NCI-H1105 treated with DMSO at 0.1 percent for 48 hours (cell line): ENCODE measurements at places on chromosomes 2 and 18.

DNA sequence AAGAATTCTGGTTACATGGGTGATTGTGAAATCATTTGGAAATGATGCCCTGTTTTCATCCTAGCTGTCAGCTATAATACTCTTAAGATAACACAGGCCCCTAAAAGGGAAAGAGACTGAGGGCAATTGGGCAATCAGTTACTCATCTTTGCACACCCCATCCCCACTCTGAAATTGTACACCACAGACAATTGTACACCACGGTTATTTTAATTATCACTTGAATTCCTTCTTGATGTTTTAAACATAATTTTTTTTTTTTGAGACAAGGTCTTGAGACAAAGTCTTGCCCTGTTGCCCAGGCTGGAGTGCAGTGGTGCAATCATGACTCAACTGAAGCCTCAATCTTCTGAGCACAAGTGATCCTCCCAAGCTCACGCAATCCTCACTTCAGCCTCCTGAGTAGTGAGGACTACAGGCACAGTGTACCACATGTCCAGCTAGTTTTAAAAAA lies 862.4 kb upstream of the ACVR2A start:
- DNase-seq = no peak

- peak; percentile 9 for DNase-seq
Observed at GRCh38 chr2:216139884-216140283, 30.7 kb downstream of the XRCC5 start.

- DNase-seq = no peak
Observed at GRCh38 chr18:23689616-23690504, 607 bp downstream of the LAMA3 start.

DNA sequence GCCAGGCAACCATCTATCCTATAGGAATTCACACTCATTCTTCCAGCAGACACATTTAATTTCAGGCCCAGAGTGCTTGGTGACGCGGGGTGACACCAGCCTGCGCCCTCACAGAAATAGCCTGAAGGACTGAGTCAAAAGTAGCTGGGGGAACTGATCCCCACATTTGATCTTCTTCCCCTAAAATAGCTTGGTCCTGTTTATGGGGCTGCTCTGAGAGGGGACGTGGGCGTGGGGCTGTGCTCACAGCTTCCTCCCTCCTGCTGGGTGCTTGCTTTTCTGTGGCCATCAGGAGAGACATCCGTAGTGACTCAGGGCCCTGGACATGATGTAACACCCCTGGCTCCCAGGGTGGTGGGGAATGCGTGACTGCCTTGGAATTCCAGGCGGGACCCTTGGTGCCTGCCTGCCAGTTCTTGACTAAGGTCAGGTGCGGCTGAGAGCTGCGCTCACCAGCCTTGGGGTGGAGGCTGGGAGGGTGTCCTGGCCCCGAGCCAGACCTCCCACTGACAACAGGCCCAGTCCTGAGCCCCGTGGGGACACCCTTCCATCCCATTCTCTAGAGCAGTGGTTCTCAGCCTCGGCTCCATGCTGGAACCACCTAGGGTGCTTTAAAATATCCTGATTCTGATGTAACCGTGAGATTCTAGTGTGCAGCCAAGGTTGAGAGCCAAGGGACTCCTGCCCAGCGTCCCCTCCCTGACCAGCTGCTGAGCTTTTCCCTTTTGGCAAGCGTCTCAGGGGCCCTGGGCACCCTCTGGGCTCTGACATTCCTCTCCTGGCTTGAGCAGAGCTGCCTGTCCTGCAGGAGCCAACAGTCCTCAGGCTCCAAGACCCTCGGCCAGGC lies 47.4 kb upstream of the SMAD7 start:
- no peak for DNase-seq

DNA sequence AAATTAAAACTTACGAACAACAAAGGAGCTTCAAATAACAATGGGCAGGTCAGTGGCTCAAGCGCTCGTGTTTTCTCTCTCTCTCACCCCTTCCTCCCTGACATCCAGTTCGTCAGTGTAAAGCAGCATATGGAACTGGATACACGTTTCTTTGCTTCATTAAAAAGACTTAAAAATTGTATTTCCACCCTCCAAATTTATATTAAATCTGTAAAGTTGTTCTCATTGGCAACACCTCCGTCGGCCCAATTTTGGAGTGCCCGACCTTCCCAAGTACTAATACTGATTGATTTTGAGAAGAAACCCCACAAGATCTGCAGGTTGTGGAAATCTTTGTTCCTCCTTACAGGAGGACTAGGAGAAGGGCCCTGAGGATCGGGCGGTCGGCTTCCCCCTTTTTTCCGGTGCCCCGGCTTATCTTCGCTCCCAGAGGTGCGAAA lies 2.2 kb downstream of the TBR1 start:
- DNase-seq = no peak

GRCh38 chr2:24642351-24642750 lies 150.8 kb downstream of the PTRHD1 start:
- DNase-seq = peak; percentile 27

- DNase-seq = no peak
Observed at GRCh38 chr2:241933179-241933911, 63.8 kb downstream of the RTP5 start.

GRCh38 chr2:7468955-7469354 lies 551.7 kb downstream of the RNF144A start:
- no peak for DNase-seq

GRCh38 chr18:28846958-28847357 lies 670.0 kb upstream of the CDH2 start:
- DNase-seq = no peak

DNA sequence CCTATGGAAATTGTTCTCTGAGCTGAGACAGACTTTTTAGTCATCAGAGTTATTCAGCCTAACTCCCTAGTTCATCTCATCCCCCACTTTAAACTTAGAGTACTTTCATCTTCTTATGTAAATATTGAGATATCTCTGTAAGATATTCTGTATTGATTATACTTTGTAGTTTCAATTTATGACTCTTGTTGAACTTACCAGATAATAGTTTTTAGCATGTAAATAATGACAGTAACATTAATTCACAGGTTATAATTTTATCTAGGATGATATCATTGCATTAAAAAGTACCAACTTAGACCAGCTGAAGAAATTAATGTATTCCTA lies 14.8 kb upstream of the EIF2AK2 start:
- no peak for DNase-seq

GRCh38 chr18:32637226-32637625 lies 135.6 kb downstream of the KLHL14 start:
- no peak for DNase-seq

- no peak for DNase-seq
Observed at GRCh38 chr2:170247882-170248393, 70.0 kb downstream of the MYO3B start.

DNA sequence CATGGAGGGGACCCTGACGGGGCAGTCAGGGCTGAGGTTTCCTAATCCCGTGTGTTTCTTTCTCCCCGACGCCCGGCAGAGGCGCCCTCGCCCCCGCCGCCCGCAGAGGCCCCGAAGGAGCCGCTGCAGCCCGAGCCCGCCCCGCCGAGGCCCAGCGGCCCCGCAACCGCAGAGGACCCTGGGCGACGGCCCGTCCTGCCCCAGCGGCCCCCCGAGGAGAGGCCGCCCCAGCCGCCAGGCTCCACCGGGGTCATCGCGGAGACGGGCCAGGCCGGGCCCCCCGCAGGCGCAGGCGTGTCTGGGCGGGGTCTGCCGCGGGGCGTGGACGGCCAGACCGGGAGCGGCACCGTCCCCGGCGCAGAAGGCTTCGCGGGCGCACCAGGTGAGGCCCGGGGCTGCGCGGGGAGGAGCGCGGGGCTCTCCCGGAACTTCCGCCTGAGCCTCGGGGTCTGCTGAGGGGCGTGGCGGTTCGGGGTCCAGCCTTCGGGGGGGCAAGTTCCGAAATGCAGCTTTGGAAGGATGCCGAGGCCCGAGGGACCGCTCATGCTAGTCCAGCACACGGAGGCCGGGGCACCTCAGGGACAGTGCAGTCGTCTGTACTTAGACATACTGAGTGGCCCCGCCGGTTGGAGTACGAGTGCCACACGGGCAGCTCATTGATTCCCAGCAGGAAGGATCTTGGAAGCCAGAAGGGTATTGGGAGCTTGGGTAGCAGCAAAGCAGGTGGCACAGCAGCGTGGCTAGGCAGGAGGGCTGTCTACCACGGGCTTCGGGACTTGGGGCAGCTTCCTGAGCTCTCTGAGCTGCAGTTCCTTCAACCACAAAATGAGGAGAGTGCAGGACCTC lies 60.1 kb downstream of the EMILIN2 start:
- peak; percentile 22 for DNase-seq

- no peak for DNase-seq
Observed at GRCh38 chr2:199336546-199336945, 121.2 kb downstream of the SATB2 start.

- DNase-seq = no peak
Observed at GRCh38 chr2:180761224-180761623, 219.2 kb upstream of the UBE2E3 start.

DNA sequence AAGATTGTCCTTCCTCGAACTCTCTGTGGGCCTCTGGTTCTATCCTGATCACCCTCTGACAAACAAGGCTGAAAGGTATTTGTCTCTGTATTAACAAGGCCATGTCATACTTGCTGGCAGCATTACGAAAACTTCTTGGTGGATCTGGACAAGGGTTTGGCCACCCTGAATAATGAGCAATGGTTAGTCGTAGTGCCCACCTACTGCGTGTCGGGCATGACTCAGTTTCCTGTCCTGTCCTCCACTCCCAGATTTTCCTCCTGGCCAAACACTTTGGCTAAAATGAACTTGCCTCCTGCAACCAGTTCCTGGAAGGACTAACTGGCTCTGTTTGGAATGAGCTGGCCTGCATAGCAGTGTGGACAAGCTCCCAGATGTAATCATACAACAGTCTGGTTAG lies 198.5 kb upstream of the SMIM21 start:
- DNase-seq = no peak

DNA sequence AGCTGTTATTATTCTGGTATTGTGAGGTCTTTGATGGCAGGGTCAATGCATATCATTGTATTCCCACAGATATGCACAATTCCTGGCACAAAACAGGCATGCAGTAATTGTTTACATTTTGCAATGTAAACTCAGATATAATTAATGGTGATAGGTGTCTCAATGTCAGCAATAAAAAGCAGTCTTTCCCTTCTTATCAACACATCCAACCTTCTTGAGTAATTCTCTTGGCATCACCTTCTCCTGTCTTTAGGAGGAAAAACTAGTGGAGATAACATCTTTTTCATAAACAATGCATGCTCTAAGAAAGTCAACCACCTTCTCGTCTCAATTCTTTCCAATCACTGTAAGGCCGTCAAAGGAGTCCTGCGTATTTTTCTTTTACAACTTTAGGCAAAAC lies 313.3 kb upstream of the GULP1 start:
- no peak for DNase-seq

GRCh38 chr2:23606968-23607367 lies 222.0 kb downstream of the KLHL29 start:
- DNase-seq = no peak

DNA sequence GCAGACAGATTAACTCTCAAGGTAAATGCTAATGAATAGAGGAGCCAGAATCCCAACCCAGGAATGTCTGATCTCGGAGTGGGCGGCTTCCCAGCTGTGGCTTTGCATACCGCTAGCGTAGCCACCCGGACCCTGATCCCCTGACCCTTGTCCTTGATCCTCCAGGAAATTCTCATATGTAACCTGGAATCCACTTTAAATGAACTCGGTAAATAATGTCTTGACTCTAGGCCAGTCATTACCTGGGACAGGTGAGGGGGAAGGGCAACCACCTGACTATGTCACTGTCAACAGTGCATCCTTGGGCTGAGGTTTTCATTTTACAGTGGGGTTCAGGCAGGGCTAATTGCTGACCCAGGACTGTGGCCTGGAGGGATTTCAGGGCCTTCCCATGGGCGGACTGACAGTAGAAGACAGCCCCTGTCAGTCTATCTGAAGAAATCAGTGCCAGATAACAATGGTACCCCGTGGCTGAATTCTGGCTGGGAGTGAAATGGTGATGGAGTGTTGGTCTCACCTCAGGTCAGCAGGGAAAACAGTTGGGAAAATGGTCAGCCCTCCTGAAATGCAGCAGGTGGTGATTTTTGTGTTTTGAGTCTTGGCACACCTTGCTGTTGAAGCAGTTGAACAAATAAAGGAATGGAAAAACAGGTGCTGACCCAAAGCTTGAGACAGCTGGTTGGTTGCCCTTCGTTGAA lies 9.6 kb downstream of the ACKR3 start:
- DNase-seq = no peak

GRCh38 chr2:7201851-7202250 lies 284.6 kb downstream of the RNF144A start:
- DNase-seq = no peak

- no peak for DNase-seq
Observed at GRCh38 chr2:46703588-46703987, 212.0 kb downstream of the MCFD2 start.

- no peak for DNase-seq
Observed at GRCh38 chr2:127695491-127696472, 5.5 kb upstream of the SFT2D3 start.

GRCh38 chr2:9142551-9143263 lies 63.9 kb upstream of the ASAP2 start:
- peak; percentile 31 for DNase-seq

DNA sequence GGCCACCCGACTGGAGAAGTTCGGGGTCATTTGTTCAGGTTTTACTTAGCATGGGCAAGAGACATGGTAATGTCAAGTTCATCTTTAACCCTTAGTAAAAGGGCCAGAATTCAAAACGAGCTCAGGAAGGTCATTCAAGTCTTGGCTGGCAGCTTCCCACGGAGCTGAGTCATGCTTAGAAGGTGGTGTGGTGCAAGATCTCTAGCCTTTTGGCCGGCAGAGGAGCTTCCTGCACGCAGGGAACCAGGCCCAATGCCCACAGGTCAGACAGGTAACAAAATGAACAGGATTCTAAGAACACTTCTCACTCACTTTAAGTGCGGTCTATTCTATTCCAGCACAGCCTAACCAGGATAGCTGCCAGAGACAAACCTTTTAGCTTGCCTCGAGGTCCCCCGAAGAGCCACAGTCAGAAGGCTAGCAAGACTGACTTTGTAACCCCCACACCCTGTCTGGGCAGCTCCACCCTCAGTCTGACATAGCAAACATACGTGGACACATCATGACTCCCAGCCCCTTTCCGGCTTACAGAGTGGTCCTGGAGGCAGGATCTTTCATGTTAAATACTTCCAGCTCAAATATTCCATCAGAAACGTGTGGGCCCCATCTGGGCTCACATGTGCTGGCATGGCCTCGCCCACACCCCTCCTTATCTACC lies 292.7 kb downstream of the BCL11A start:
- DNase-seq = no peak

DNA sequence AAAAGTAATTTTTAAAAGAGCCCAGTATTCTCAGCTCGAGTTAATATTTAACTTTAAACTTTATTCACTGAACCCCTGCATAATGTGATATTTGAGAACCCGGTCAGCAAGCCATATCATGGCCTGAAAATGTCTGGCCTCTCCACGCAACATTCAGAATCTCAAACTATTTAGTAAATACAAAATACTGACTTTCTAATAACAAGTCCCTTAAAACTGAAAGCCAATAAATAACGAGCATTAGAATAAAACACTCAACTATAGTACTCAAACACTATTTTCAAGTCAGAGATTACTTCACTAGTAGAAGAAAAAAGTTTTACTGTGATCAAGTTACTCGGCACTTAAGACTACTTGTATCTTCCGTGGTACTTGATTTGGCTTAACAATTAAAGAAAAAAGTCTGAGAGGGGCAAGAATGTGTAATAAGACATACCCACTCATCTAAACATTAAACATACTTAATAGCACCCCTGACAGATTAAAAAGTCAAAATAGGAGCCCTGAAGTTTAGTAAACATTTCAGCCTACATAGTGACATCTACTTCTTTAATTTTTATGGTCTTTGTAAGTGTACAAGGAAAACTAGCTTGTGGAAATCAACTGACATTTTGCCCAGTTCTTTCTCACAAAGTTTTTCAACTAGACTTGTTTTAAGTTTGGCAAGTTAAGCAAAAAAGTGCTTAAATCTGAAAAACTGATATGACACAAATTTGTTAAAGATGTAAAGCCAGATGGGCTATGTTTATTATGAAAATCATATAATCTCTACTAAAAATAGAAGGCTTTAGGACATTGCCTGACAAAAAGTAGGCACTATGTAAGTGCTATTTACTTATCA lies 38.2 kb downstream of the RTN4 start:
- DNase-seq = no peak
